Renal cortical epithelial cell (primary cell): ENCODE measurements at places on chromosomes 1 and 21. TPM values are rescaled to one million over a fixed set of nuclear protein-coding genes. Genes with fewer than 3 reads are reported as not detected.

APOBEC4 gene
- not detected in 2 replicates for total RNA-seq

SYT2 gene
- 0.05 TPM in 1 of 2 replicates, not detected in the other for total RNA-seq

OR2L5 gene
- total RNA-seq = 0.05 TPM in 1 of 2 replicates, not detected in the other

C21orf91 gene
- 5.6 and 10.5 TPM in 2 replicates for total RNA-seq

OR2AK2 gene
- total RNA-seq = not detected in 2 replicates

LRRN2 gene
- total RNA-seq = 0.35 and 8.1 TPM in 2 replicates

BRINP2 gene
- total RNA-seq = not detected in 2 replicates

LAMC2 gene
- 128 and 1,305 TPM in 2 replicates for total RNA-seq

SAMD11 gene
- 0.87 and 20.1 TPM in 2 replicates for total RNA-seq

TCHH gene
- total RNA-seq = 0.10 TPM in 1 of 2 replicates, not detected in the other

MYOC gene
- total RNA-seq = 0.10 TPM in 1 of 2 replicates, not detected in the other

DAP3 gene
- 58.2 and 78.1 TPM in 2 replicates for total RNA-seq

IGSF9 gene
- total RNA-seq = not detected in 2 replicates

APCS gene
- not detected in 2 replicates for total RNA-seq

PAPPA2 gene
- total RNA-seq = 0.52 and 1.3 TPM in 2 replicates

TRIM67 gene
- total RNA-seq = 0.10 TPM in 1 of 2 replicates, not detected in the other

TNFRSF4 gene
- not detected in 2 replicates for total RNA-seq

METTL25B gene
- 5.2 and 11.5 TPM in 2 replicates for total RNA-seq

ZNF648 gene
- not detected in 2 replicates for total RNA-seq

KCNJ6 gene
- total RNA-seq = under 0.01 and 0.05 TPM in 2 replicates
